ENCODE measurements at places on chromosomes 7 and 10.

GRCh38 chr7:110786328-110786965 lies 304.5 kb upstream of the LRRN3 start:
- no peak for DNase-seq

DNA sequence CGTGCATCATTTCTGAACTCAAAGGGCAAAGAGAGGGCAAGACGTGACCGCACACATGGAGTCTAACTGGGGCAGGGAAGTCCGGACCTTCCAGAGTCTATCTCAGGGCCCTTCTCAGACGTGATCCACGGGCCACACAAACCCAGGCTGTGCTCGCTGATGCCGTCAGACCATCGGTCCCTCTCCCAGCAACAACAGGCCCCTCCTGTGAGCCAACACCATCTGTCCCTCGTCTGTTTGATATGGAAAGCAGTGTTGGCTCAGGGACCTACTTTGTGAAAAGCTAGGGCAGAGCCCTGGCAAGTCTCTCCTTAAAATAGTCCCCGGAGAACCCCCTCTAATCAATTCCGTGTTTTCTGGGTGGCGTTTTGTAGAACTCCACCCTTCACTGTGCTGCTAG lies 208.8 kb downstream of the TCERG1L start:
- DNase-seq: no peak

DNA sequence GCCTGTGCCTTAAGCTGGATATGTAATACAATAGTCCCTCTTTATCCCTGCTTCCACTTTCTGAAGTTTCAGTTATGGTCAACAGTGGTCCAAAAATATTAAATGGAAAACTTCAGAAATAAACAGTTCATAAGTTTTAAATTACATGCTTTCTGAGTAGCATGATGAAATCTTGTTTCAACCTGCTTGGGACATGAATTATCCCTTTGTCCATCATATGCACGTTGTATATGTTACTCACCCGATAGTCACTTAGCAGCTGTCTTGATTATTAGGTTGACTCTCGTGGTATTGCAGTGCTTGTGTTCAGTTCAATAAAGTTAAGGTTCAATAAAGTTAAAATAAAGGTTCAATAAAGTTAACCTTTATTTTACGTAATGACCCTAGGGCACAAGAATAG lies 25.5 kb downstream of the C1GALT1 start:
- DNase-seq: no peak

DNA sequence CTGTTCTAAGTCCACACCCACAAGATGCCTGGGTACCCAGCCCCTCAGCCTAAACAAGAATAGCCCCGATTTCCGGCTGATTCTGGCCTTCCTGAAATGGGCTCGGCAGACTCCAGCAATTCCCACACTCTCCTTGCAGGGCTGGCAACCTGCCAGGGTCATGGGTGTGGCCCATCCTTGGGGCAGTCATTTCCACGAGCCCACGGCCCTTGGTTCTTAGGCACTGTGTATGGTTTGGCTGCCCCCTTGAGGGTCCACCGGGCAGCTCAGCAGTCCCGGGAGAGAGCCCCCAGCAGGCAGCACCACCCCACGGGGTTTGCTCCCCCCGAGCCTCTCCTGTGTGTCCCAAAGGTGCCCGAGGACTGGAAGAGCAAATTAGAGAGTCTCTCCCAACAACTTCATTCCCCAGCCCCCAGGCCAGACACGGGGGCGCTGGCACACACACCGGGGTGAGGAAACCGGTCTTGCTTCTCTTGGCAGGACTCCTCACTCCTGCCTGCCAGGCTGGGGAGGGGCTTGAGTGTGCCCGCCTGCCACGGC lies 142.2 kb downstream of the EMX2 start:
- DNase-seq: no peak

GRCh38 chr7:8178353-8178752 lies 83.6 kb downstream of the ICA1 start:
- DNase-seq: no peak

DNA sequence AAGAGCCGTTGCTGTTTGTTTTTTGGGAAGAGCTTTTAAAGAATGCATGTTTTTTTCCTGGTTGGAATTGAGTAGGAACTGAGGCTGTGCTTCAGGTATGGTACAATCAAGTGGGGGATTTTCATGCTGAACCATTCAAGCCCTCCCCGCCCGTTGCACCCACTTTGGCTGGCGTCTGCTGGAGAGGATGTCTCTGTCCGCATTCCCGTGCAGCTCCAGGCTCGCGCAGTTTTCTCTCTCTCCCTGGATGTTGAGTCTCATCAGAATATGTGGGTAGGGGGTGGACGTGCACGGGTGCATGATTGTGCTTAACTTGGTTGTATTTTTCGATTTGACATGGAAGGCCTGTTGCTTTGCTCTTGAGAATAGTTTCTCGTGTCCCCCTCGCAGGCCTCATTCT lies 31.6 kb downstream of the PFKFB3 start:
- DNase-seq: no peak

DNA sequence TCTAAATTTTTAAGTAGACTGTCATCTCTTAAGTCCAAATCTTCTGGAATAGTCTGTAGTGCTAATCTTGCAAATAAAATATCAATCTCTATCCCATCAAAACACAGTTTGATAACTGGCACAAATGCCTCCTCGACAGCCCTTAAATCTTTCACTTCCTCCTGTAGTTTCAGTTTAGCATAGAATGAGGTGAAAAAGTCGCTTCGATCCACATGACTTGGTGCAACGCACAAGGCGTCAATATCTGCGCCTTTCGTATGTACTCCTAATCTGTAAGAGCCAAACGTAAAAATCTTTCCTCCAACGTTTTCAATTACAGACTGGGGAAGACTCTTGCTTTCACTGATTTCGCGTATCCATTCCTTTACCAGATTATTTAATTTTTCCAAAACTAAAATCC lies 603 bp downstream of the PAPOLB start:
- DNase-seq: no peak

DNA sequence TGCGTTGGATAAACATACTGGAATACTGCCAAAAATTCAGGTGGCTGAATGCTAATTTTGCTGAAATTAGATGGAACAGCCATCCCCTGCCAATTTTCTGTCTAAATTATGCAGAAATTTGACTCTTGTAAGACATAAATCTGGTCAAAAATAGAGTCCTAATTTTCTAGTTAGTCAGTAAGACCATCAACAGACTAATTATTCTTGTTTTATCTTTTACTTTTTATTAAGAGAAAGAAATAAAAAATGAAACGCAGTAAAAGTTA lies 110.3 kb upstream of the GATA3 start:
- DNase-seq: no peak

DNA sequence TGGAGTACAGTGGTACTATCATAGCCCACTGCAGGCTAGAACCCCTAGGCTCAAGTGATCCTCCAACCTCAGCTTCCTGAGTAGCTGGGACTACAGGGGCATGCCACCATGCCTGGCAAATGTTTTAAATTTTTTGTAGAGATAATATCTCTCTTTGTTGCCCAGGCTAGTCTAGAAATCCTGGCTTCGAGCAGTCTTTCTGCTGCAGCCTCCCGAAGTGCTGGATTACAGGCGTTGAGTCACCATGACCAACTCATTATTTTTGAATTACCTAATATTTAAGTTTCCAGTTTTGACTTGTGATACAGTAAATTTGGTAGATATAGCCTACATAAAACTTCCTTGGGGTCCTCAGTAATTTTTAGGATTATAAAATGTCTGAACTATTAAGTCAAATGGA lies 74.1 kb downstream of the RUNDC3B start:
- DNase-seq: no peak

DNA sequence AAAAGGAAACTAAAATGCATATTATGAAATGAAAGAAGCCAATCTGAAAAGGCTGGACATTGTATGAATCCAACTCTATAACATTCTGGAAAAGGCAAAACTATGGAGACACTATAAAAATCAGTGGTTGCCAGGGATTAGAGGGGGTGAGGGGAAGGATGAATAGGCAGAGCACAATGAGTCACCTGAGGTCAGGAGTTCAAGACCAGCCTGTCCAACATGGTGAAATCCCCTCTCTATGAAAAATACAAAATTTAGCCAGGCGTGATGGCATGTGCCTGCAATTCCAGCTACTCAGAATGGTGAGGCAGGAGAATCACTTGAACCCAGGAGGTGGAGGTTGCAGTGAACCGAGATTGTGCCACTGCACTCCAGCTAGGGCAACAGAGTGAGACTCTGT lies 324.8 kb upstream of the PHYHIPL start:
- no peak for DNase-seq

- DNase-seq: no peak
Observed at GRCh38 chr7:39199951-39200350, 222.2 kb downstream of the POU6F2 start.

- peak; percentile 67 for DNase-seq
Observed at GRCh38 chr10:101839416-101840063, 4.1 kb downstream of the KCNIP2 start.

DNA sequence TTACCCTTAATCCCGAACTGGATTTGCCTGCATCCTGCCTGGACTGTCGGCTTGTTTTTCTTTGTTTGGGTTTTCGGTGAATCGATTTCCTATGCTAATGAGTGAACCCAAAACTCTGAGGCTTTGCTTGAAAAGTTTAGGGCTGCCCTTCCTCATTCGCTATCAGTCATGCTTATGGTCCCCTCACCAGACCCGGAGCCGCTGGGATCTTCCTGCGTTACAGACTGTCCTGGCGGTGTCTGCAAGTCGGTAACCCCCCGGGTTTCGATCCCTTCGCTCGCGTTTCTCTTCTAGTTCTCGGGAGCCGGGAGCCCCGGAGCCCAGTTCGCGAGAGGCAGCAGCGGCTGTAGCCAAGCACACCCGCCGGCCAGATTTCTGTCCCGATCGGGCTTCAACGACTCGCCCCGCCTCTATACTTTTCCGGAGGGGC lies 2.2 kb downstream of the EMX2 start:
- DNase-seq: no peak

- no peak for DNase-seq
Observed at GRCh38 chr7:1943933-1944618, 274.0 kb downstream of the ELFN1 start.

- no peak for DNase-seq
Observed at GRCh38 chr10:5666841-5667630, 641 bp upstream of the ASB13 start.

GRCh38 chr7:38222481-38223096 lies 44.5 kb downstream of the STARD3NL start:
- DNase-seq: no peak

DNA sequence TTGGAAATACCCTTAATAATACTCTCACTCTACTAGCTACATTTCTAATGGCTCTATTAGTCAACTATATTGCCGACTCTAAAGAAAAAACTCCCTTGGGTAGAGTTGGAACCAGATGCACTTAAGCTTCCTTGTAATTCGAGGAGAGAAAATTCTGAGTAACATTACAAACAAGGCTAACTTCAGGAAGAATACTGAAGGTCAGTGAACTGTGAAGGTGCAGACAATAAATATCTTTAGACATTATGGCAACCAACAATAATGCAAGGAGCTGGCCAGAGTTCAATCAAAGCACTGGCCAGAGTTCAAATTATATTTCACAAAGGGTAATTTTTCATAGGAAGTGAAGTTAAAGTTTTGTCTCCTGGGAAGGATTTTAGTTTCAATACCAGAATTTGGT lies 40.7 kb upstream of the MRLN start:
- DNase-seq: no peak

DNA sequence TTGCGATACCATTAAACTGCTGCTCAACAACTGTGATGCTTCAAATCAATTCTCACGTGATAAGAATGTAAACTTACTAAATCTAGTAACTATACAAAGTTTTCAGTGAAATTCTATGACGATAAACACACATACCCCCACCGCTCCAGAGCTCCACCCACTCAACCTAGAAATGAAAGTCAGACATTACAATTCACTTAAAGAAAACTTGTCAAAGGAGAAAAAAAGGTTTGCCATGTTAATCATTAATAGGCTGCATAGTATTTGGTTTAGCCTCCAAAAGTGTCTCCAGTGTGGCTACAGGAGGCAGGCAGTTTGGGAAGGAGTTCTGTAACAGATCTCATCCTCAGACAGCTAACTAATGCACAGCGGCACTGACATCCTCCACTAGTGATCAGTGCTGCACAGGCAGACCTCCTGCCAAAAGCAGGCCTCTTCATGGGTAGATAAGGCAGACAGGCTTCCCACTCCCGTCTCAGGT lies 3.1 kb downstream of the HERPUD2 start:
- peak; percentile 47 for DNase-seq

GRCh38 chr7:20839987-20840386 lies 53.3 kb upstream of the SP8 start:
- DNase-seq: no peak

GRCh38 chr7:132154695-132155471 lies 421.4 kb downstream of the PLXNA4 start:
- no peak for DNase-seq

DNA sequence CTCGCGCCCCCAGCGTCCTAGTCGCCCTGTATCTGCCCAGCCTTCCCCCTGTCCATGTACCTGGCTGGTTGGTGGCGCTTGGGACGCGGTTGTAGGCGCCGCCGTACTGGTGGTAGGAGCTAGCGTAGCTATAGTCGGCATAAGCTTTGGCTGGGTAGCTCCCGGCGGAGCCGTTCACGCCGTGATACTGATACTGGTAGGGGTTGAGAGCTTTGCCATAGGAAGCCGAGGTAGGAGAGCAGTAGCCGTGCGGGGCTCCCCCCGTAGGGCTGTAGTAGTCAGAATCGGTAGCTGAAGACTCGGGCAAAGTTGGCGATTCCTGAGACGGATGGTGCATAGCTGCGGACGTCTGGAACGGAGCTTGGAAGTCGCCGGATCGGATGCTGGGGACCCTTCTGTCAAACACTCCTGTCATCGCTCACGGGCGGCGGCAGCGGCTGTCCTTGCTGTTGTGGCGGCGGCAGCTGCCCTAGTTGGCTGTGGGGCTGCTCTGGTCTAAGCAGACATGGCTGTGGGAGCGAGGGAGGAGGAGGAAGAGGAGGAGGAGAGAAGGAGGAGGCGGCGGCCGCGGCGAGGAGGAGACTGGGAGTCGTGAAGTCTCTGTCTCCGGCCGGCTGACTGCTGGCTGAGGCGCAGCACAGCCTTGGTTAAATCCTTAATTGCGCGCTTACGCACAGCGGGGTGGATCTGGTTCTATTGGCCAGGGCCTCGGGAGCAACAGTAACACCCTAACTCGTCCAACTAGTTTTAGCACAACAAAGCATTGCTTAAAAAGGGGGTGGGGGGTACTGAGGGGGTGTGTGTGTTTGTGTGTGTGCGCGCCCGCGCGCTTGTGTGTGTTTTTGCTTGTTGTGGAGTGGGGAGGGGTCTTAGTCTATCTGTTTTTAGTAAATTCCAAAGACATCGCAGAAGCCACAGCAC lies at the start of gene DLX5:
Gene DLX5 (minus strand): TSS at position 623 of the 921 bp plus-strand sequence. CDS start 208 bp downstream, at position 415.
- no peak for DNase-seq

GRCh38 chr10:3668276-3668965 lies 116.6 kb downstream of the KLF6 start:
- peak; percentile 78 for DNase-seq

- DNase-seq: no peak
Observed at GRCh38 chr7:139594911-139595476, 71.5 kb downstream of the CLEC2L start.

- no peak for DNase-seq
Observed at GRCh38 chr7:1807821-1808600, 137.9 kb downstream of the ELFN1 start.

DNA sequence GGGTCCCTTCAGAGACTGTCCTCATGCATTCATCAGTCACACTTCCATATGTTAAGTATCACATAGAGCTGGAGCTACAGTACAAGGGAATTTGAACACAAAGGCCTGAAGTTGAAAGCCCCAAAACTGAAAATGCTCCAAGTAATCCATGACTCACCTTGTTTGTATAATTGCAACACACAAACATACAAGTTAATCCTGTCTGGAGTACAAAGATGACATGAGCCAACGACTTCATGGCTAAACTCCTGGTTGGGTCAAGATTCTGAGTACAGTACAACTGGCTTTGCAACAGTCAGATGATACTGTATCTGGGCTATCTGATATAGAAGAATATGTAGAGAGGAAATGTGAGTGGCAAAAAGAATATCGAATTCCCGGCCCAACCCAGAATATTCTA lies 73.1 kb upstream of the AASS start:
- DNase-seq: no peak
